ENCODE measurements at places on chromosomes 1 and 21.
A peak's percentile ranks its signal among the peaks of the same experiment; 100 is the strongest.

DNA sequence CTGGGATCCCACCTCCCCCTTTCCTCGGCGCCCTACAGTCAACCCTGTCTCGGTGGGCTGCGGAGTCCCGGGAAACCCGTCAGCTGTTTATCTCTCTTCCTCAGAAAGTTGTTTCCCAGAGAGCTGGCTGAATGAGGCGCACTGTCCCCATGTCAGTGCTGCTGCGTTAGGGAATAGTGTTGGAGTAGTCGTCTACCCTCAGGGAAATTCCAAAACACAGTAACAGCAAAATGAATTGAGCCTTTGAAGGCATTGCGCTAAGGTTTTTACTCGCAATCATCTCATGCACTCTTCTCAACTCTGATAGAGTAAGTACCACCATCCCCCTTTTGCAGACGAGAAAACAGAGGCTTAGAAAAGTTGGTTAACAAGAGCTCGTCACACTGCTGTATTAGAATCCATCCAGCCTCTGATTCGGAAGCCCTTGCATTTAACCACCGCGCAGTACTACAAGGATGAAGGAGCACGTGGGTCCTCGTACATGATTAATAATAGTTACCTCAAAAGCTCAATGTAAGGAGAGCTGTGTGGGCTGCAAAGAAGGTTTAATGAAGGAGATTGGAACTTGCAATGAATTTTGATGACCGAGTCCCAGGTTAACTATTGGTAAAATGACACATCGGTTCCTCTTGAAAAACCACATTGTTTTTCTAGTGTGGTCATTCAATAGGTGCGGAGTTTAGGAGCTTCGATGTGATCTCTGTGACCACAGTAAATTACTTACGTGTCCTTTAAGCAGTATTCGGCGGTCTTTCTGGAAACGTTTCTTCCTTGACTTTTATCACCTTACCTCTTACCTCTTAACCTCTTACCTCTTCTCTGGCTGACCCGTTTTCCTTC is 788 bp upstream of the EDEM3 start:
- no peak for DNase-seq

GRCh38 chr1:200683298-200683697 is 13.6 kb upstream of the DDX59 start:
- DNase-seq, result no peak

- DNase-seq, result peak; percentile 87
These were observed at the start of gene GCLM for GRCh38 chr1:93909146-93910050. GCLM (minus strand) TSS chr1:93909430; CDS start chr1:93909163, 267 bp downstream.

- no peak for DNase-seq
These were observed 6.2 kb upstream of the POFUT2 start for GRCh38 chr21:45293726-45294401.

DNA sequence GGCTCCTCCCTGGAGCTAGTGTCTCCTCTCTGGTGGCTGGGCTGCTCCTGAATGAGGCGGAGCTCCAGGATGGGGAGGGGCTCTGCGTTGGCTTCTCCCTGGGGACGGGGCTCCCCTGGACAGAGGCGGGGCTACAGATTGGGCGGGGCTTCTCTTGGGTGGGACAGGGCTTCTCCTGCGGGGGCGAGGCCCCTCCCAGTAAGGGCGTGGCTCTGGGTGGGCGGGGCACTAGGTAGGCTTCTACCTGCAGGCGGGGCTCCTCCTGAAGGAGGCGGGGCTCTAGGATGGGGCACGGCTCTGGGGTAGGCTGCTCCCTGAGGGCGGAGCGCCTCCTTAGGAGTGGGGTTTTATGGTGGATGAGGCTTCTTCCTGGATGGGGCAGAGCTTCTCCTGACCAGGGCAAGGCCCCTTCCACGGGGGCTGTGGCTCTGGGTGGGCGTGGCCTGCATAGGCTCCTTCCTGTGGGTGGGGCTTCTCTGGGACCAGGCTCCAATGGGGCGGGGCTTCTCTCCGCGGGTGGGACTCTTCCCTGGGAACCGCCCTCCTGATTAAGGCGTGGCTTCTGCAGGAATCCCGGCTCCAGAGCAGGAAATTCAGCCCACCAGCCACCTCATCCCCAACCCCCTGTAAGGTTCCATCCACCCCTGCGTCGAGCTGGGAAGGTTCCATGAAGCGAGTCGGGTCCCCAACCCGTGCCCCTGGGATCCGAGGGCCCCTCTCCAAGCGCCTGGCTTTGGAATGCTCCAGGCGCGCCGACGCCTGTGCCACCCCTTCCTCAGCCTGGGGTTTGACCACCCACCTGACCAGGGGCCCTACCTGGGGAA is 22.7 kb upstream of the ARF1 start:
- DNase-seq, result no peak

DNA sequence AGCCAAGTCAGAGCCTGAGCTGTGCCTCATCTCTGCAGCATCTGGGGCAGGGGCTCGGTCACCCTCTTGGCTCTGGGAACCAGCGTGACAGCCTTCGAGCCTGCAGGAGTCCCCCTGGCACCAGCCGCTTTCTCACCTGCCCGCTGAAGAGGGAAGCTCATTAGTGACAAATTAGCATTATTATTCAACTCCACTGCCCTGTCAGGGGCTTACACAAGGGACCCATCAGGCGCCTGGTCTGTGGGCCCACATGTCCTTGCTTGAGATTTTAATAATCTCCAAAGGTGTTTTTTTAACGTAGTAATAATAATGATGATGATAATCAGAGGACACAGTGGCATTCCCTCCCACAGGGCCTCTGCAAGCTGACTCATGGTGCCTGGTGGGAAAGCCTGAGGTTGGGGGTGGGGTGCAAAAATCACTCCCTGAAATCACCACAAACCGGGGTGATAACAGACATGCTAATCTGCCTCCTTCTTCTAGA is 98.1 kb upstream of the IGSF21 start:
- no peak for DNase-seq

Data from GM18507 (cell line).